ENCODE measurements at places on chromosomes 7 and 10.

DNA sequence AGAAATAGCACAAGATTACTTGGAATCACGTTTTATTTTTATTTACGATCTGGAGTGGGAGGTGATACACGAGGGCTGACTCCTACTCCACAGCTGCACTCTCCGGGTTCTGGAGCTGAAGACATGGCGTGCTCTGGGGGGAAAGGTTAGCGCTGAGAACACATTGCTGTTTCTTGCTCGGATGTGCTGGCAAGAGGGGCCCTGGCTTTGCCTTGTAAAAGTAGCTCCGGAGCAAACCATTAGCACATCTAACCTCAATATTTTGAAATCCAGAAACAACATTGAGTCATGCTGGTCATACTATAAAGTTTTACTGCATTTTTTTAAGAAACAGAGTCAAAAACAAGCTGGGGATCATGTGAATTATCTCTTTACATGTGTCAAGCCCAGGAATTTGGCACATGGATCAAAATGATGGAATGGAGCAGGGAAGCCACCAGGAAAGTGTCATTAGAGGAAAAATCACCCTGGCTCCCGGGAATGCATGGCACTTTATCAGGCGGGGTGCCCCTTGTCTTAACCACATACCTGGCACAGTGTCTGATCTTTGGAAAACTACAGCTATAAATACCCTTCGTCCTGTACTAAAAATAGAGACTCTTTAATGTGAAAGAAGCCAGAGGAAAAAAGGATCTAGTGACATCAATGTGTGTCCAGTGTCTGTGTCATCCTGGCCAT lies 31.6 kb upstream of the LYZL1 start:
- no peak for DNase-seq

DNA sequence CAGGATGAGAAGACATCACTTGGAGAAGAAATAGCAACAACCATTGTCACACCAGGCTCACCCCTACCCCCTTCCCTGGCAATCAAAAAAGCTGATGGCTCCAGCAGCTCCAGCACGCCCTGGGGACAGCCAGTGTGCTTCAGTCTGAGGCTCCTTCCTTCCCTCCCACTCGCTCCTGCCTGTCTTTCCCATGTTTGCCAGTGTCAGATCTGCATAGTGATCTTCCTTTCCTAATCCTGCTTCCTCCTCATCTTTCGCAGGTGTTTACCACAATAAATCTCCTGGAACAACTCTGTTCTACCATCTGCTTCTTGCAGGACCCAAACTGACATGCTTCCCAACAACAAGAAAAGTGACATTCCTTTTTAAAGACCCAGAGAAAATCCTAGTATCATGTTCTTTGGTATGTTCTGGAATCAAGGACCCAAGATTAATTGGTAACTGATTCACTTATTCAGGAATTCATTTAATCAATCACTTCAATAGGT lies 57.1 kb downstream of the STEAP1B start:
- no peak for DNase-seq

DNA sequence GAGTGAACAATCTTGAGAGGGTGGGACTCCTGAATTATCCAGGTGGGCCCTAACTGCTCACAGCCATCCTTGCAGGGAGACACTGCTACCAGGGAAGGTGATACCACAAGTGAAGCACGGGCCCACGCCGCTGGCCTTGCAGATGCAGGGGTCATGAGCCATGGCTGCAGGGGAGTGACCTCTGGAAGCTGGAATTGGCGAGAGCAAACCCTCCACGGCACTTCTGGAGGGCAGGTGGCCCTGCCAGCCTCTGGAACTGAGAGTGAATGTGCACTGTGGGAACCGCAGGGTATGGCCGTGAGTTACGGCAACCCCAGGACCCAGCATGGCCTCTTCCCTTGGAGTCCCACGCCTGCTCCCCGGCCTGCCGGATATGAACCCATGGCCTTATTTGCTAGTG lies 37.5 kb downstream of the STK32C start:
- no peak for DNase-seq

DNA sequence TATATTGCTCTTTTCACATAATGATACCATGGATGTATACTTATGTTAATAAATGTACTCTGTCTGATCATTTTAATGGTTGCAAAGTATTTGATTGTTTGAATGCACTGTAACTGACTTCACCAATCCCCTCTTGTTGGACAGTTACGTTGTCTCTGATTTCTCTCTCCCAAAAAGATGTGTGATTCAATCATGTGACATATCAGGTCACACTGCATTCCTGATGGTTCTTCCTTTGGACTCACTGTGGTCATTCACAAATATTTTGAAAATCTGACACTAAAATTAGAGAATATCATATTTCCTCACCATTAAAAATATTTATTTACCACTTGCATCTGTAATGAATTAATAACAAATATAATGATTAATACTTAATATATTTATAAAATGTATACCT lies 22.2 kb downstream of the SLC16A12 start:
- DNase-seq = no peak

DNA sequence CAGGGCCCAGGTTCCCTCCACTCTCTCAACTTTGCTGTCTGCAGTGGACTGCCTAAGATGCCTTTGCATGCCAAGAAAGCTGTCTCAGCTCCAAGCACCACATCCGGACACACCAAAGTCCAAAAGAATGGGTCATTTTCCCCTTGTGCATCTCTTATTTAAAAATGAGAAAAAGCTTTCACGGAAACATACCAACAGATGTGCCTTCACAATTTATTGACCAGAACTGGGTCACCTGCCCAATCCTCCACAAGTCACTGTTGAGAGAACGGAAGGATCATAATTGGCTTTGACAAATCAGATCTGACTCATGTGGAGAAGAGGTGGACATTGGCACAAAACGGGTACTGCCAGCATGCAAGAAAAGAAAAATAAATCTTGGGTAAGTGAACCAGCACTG lies 258.3 kb downstream of the SNX13 start:
- no peak for DNase-seq

- no peak for DNase-seq
Observed at GRCh38 chr10:3173171-3173878, 743 bp upstream of the PITRM1 start.

GRCh38 chr10:131979821-131980270 lies 1.9 kb downstream of the BNIP3 start:
- DNase-seq = no peak

- DNase-seq = no peak
Observed at GRCh38 chr10:66837990-66838389, 87.8 kb upstream of the LRRTM3 start.

GRCh38 chr10:120429395-120429794 lies 27.6 kb upstream of the PLPP4 start:
- no peak for DNase-seq

DNA sequence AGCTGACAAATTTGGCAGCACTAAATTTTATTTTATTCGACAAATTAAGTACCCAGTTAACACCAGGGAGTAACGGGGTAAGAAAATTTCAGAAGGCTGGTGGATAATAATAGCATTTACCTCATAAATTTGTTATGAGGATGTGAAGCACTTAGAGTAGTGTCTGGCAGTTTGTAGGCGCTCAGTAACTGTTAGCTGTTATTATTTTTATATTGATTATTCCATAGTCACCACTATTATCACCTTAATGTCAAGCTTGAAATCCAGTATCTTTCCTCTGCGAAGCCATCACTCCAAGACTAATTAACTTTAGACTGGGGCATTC lies 563 bp upstream of the COA1 start:
- DNase-seq = no peak

GRCh38 chr7:128349466-128349825 lies 5.7 kb upstream of the RBM28 start:
- no peak for DNase-seq

GRCh38 chr7:142642316-142642715 lies 107.0 kb upstream of the PRSS1 start:
- DNase-seq = no peak

DNA sequence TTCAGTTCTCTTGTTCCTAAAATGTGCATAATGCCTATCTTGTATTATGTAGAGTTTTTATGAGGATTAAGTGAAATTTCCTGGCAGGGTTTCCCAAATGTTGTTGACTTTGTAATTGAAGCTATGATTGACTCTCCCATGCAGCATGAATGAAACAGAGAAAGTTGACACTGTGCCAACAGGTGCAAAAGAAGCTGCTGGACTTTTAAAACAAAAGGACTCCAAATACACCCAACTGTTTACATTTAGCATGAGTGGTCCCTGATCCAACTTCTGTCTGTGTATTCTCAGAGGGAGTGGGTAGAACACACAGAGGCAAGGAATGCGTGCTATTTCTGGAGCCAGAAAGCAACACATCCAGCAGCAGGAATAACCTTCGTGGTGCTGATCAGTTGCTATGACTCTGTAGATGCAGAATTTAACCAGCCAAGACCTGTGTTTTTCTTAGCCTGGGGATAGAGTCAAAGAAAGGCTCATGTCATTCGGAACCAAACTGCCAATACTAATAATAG lies 14.4 kb upstream of the RBM20 start:
- DNase-seq = no peak

DNA sequence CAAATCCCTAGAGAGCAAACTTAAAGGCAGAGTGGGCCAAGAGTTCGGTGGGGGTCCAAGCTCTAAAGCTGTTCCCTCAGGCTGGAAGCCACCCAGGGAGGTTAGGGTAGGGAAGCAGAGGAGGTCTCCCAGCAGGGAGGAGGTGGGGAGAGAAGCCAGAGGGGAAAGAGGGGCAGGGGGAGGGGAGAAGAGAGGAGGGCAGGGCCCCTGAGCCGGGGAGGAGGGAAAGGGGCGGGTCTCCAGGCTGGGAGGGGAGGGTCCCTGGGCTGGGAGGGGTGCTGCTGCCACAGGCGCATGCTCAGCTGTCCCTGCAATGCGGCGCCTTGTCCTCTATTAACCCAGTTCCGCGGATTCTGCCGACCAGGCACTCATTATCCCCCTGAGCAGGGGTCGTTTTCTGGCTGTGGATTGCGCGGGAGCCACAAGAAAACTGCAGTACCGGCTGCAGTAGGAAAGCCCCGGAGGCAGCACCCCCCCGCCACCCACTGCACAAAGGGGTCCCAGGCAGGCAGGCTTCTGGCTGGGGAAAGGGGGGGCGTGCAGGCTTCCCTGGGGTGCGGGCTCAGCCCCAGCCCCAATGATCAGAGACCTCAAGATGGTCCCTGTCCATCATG lies 49.3 kb downstream of the CAMK2B start:
- no peak for DNase-seq

Data from type B pancreatic cell (in vitro differentiated cells).